ENCODE measurements at places on chromosomes 12 and 14.

- DNase-seq: no peak
Observed at GRCh38 chr14:51023964-51024363, 70.9 kb downstream of the TRIM9 start.

- no peak for DNase-seq
Observed at GRCh38 chr12:54929998-54930397, 54.6 kb downstream of the TESPA1 start.

DNA sequence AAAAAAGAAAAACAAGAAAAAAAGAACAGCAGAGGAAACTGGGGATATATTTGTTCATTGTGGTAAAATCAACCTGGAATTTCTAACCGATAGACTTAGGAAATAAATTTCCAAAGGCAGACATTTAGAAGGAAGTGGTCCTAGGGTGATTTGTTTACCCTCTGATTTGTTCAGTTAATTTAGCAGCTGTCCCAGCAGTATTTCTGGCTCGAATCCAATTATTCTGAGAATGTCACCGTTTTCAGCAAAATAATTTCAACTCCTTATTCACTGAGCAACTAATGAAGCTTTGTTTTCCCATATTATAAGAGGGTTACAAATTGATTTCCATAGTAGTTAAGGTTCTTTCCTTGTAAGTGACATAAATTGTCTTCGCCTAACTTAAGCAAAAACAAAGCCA lies 285.2 kb upstream of the SYT10 start:
- DNase-seq: no peak

DNA sequence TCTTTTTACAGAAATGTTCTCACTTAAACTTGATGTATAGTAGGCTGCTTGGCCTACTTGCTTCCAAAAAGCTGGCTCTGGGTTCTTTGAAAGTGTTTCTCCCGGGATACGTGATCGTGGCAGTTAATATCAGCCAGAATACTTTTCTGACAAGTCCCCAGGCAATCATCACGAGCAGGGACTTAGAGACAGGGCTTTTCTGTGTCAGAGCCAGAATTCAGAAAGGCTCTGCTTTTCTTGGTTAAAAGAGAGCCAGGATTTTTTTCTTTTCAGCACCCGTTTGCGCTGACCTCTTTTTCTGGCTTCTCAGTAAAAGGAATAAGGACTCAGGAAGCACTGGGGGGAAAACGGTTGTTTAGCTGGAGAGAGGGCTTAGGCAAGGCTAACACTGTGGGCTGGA lies 57.8 kb upstream of the ARHGAP5 start:
- no peak for DNase-seq

- DNase-seq: no peak
Observed at GRCh38 chr12:63948211-63948610, 103.7 kb downstream of the SRGAP1 start.

DNA sequence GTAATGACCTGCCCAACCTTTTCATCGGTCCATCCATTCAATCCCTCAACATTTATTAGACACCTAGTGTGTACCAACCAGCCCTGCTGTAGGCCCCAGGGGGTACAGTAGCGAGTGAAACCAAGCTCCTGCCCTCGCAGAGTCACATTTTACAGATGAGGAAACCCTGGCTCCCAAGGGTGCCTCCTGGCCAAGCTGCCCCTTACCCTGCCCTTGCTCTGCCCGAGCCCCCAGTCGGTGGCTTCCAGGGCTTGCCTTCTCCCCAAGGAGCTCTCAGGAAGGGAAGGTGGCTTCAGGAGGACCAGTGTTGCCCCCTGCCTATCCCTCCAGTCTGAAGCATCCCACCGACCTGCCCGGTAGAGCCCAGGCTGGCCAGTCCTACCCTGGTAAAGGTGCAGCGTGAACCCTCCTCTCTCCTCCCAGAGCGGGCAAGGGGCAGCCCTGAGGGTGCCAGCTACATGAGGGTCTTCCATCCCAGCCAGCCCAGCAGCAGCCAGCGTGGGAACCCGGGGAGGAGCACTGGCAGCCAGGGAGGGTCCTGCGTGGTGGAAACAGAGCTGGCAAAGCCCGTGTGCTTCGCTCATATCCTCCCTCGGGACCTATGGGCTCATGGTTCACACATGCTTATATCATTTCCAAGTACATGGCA lies 670 bp upstream of the BEGAIN start:
- no peak for DNase-seq

- DNase-seq: no peak
Observed at GRCh38 chr12:89208661-89209096, 143.6 kb downstream of the DUSP6 start.

DNA sequence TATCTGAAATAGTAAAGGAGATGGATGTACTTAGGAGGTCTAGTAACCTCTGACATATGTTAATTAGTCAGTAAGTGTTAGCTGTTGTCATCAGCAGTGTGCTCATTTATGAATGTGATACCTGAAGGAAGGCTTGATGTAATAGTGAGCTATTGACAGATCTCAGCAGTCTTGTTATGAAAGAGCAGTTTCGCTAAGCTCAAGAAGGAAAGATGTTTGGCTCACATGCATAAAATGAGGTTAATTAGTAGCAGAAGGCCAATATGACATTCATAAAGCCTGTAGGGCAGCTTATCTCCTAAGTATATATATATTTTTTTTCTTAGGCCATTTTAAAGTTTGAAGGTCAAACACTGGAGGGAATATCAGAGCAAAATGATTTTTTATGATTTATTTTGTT lies 2.8 kb downstream of the FAM234B start:
- DNase-seq: no peak

- DNase-seq: no peak
Observed at GRCh38 chr12:26195250-26195640, at the start of gene SSPN. SSPN (plus strand) TSS chr12:26195573; CDS start chr12:26195673, 100 bp downstream.

DNA sequence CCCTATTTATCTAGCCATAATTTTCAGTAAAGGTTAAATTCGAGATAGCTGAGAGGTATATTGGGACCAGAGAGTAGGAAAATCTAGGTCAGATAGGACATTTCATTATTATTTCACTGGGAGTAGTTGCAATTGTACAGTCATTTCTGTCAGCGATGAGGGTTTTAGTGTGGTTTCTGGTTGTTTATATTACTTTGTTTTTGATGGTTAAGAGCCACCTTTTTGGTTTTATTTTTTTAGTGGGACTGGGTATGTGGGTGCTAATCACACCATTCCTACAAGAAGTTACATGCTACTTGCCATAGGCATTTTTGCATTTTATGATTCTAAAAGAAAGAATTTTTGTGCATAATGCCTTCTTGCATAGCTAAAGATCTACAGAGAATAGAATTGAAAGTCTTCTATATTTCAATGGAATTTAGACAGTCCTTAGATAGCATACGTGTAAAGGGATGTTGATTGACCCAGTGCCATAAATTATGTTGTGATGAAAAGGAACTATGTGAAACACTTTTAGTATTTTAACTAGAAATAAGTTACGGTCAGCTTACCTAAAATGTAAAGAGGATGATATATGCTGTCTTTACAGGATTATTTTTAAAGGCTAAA lies 85.2 kb downstream of the KTN1 start:
- no peak for DNase-seq

GRCh38 chr14:99603471-99604277 lies at the start of gene CCDC85C:
CCDC85C (minus strand) TSS chr14:99604207; CDS start chr14:99603959, 248 bp downstream.
- peak; percentile 25 for DNase-seq

GRCh38 chr12:132176920-132177551 lies 32.8 kb downstream of the NOC4L start:
- no peak for DNase-seq

DNA sequence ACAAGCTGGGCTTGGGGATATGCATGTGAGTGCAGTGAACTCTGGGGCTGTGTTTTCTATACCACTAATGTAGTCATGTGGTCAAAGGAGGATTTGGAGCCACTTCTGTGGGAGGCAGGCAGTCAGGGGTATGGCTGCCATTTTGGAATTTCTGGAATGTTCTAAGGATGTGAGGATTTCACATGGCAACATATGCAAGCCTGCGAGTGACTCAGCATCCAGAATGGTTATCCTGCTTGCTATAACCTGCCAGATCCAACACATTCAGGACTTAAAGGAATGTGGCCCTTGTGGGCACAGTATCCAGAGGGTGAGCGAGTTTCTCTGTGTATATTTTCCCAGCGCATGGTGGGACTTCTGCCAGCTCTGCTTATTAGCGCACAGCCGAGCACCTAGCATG lies 249.2 kb upstream of the PWP1 start:
- no peak for DNase-seq

GRCh38 chr12:7571257-7571656 lies 67.7 kb upstream of the CD163 start:
- no peak for DNase-seq

GRCh38 chr14:37623426-37623951 lies 28.1 kb downstream of the TTC6 start:
- no peak for DNase-seq

DNA sequence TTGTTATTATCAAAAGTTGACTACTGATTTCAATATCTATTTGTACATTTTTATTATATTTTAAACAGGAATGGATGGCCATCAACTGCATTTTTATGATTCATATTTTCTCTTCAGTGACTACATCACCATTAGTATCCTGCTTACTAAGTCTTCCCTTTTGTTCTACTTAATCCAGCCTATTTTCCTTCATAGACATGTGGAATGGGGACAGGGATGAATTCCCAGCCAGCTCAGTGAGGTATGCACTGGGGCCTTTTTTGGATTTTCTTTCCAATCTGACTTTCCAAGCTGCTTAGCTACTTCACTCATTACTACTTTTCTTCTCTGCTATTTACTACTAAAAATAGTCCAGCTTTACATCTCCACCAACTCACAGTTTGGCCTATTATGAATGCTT lies 38.4 kb downstream of the AKAP6 start:
- DNase-seq: no peak

All from SW 1271 (cell line).